ENCODE measurements at places on chromosomes 3 and 15.

DNA sequence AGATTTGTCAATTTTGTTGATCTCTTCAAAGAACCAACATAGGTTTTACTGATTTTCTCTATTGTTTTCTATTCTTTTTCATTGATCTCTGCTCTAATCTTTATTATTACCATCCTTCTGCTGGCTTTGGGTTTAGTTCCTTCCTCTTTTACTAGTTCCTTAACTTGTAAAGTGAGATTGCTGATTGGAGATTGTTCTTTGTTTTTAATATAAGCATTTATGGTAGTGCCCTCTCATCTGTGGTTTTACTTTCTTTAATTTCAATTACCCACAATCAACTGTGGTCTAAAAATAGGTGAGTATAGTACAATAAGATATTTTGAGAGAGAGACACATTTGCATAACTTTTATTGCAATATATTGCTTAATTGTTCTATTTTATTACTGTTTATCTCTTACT, 13.2 kb upstream of the CLRN1 start:
- DNase-seq = no peak

DNA sequence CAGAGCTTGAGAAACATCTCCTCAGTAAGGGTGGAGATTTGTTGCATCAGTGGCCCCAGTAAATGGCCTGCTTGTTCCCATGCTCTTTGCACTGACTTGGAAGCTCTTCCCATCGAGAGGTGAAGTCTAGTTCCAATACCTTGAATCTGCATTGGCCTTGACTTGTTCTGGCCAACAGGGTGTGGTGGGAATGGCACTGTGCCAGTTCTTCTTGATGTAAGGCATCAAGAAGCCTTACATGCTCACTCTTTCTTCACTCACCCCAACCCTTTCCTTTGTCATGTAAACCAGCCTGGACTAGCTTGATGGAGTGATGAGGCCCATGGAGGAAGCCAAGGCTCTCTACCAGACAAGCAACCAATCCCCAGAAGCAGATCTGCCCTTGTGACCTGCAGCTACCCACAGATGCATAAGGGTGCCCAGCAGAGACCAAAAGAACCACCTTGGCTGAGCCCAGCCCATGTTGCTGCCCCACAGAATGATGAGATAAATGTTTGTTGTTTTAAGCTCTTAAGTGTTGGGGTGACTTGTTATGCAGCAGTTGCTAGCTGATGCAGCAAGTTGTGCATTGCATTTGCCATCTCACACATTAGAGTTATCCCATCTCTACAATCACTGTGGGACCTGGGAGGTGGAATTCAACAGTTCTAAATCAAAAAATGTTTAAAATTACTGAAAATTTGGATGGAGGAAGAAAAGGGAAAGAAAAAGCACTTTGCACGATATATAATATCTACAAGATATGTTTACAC, 11.1 kb upstream of the MGLL start:
- no peak for DNase-seq

DNA sequence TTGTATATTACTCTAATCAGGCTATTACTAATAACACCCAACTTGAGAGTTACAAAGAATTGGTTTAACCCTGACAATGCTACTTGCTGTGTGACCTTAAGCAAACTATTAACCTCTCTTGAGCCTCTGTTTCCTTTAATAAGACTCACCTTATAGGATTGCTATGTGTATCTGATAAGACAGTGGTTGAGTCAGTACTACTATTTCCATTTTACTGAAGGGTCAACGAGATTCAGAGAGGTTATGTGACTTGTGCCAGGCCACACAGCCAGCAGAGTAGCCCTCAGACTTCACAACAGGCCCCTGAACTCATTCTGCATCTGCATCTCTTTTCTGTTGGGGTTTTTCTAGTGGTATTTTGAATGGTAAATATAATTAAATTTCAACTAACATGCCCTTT, 420.1 kb downstream of the MAGI1 start:
- no peak for DNase-seq

GRCh38 chr3:133881492-133881891, 14.2 kb downstream of the RAB6B start:
- no peak for DNase-seq

DNA sequence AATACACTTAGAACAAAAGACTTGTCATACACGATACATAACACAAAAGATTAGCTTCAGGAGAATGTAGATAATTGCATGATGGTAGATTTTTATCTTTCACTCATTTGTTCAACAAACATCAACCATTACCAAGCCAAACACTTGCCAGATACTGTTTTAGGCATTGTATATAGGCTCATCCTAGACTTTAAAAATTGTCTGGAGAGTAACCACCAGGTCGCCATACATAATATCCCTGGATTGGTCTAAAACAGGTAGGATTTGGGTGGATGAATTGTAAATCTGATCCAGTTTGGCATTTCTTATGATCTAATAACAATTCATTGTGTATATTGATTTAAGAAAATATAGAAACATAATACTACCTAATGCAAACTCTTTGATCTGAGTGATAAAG, 22.8 kb downstream of the GPR15 start:
- DNase-seq = no peak

DNA sequence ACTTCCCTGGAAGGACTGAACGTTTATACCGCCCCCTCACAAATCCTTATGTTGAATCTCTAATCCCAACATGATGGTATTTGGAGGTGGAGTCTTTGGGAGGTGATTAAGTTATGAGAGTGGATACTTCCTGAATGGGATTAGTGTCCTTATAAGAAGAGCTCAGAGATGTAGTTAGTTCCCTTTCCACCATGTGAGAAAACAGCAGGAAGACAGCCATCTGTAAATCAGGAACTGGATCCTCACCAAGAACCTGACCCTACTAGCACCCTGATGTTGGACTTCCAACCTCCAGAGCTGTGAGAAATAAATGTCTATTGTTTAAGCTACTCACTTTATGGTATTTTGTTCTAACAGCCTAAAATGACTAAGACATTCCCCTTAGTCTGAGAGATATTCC, 33.3 kb upstream of the SACM1L start:
- DNase-seq = no peak

- no peak for DNase-seq
These were observed 13.9 kb downstream of the HDGFL3 start for GRCh38 chr15:83193721-83194120.

DNA sequence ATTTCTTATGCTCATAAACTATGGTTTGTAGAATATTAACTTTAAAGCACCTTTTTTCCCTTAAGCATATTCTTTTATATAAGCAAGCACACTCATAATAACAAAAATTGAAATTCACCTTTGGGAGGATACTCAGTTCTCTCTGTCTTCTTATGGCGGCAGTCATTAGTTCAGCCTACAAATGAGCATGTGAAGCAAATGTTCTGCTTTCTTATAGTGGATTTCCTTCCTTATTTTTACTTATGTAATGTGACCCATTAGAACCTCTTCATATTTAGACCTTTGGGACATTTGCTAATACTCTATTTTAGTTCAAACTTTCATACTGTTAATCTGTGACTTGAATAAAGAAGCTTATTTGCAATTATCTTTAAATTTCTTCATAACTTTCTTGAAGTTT, at the start of gene P2RY13:
P2RY13 (minus strand) TSS at position 187 of the 400 bp plus-strand sequence; CDS start at position 166, 21 bp downstream.
- DNase-seq = no peak

DNA sequence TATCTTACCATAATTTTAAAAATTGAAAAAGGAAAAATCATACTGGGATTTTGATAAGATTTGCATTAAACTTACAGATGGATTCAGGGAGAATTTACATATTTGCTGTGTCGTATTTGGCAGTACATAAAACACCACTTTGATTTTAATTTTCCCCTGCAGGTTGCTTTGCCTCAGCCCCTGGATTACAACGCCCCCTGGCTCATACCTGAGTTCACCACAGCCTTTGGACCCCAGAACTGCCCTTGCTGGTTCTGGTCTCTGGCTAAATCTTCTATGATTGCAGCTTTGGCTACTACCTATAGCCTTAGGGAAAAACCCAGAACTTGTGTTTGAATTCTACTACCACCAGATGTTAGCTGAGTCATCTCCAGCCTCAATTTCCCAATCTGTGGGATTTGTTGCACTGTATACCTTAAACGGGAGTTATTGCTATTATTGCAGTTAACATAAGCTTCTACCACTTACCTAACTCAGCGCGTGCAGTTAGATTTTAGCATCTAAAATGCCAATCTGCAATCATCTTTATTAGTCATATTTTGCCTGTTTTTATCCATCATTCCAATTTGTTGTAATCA, 315.7 kb upstream of the GADL1 start:
- no peak for DNase-seq

GRCh38 chr3:98875535-98875934, 26.0 kb downstream of the DCBLD2 start:
- no peak for DNase-seq

DNA sequence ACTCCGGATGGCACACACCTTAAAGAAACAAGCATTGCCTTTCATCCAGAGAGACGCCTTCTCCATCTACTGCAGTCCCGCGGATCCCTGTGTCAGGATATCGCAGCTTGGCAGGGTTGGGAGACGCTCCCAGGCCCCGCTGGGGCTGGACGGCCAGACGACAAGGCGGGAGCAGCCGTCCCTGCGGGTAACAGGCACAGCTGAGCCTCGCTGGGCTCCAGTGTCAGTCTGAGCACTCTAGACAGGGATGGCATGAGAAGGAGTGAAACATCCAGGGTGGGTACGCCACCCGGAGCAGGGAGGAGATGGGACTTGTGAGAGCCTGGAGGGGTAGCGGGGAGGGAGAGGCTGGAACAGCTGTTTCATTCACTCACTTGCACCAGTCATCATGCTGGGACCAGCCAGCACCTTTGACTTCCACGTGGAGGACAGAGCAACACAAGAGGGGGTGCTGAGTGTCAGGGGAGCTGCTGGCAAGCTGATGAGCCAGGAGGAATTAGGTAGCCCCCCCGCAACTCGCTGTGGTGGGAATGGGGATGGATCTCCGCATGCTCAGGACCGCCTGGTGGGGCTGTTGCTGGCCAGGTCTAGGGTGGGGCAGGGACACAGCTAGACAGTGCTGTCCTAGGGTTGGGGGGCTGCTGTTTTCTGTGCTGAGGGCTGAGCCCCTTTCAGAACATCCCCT, 31.6 kb upstream of the SNRPA1 start:
- no peak for DNase-seq

- no peak for DNase-seq
These were observed 32.8 kb upstream of the NFKBIZ start for GRCh38 chr3:101816215-101817149.

All from stromal cell of bone marrow (primary cell).